ENCODE measurements at places on chromosomes 6 and 20.

GRCh38 chr6:16689788-16690607 lies 71.3 kb downstream of the ATXN1 start:
- DNase-seq, result no peak

DNA sequence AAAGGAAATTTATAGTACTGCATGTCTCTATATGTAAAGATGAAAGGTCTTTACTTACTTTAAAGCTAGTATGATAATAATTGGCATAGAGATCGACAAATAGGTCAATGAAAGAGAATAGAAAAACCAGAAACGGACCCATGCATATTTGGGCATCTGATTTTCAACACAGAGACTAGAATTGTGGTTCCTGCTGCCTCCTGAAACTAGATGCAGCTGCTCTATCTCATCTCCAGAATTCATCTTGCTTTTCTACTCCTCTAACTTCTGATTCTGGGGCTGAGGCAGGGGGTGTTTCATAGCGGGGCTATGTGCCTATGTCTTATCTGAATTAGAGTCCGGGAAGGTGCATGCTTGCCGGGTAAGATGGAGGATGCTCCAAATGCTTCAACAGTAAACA lies 105.9 kb downstream of the ADTRP start:
- no peak for DNase-seq

DNA sequence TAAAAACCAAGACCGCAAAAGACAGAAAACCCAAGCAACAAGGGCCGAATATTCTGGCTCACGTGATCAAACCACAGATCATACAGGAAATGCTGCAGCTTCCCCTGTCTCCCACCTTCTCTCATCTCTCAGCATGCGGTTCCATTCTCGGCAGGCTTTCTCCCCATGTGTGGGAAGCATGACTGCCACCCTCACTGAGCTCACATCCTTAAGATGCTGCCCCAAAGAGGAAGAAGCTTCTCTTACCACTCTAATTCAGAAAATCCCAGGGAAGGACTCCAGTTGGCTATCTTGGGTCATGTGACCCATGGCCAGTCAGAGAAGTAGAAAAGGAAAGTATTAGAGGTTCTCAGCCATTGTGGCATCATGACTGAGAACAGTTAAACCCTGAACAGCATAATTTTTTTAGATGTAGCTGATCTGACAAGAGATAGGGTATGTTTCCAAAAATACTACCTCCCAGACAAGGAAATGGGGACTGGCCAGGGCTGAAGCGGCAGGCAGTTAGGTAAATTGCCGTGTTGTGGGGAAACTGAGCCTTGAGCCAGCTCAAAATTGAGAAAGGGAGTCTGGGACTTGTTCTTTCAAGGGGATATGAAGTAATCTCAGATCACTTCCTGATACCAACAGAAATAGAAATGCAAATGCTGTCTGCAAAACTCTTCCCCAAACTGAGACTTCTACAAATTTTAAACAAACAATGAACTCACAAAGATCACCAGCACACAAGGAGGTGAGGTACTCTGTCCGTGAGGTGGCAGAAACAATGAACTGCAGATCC lies 37.1 kb upstream of the GRM4 start:
- DNase-seq, result peak; percentile 67

GRCh38 chr6:26613201-26613600 lies 16.4 kb downstream of the ABT1 start:
- DNase-seq, result no peak

DNA sequence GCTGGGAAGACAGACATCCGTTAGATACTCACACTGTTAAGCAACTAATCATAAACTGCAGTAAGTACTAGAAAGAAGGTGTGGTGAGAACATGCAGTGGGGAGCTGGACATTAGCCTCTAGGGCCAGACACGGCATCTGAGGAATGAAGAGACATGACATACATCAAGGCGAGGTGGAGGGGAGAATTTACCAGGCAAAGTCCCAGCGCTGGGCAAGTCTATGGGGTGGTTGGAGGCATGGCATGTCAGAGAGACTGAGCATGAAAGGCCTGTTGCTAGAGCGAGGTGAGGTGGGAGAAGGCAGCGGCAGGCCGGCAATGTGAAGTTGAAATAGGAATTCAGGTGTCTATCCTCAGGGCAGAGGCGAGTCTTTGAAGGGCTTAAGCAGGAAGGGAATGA lies 31.8 kb downstream of the SLC24A3 start:
- DNase-seq, result no peak
